Stimulated activated CD8-positive, alpha-beta memory T cell treated with anti-CD3 and anti-CD28 coated beads, Interleukin-7, amount 100 ng/mL, for 48 hours (primary cell): ENCODE measurements at places on chromosomes 7 and 10.

GRCh38 chr7:108454674-108455550 lies 1.3 kb downstream of the NRCAM start:
- peak; percentile 3 for DNase-seq

- peak; percentile 18 for DNase-seq
Measured at GRCh38 chr7:26667514-26668133, 196.8 kb downstream of the SKAP2 start.

- no peak for DNase-seq
Measured at GRCh38 chr10:83929399-83929798, 209.9 kb upstream of the GHITM start.

DNA sequence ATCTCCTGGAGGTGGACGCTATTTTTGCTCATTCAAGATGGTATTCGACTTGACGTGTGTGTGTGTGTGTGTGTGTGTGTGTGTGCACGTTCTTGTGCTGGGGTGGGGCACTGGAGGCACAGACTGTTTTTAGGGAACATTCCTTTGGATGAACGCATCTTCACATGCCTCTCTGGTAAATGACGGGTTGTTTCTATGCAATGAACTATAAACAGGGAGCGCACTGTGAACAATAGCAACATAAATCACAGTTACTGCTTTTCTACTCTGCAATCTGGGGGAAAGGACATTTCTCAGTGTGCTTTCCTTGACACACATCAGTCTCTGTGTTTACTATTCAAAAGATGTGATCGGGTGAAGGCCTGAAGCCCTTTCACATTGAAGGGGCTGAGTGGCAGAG lies 120.1 kb upstream of the PITRM1 start:
- no peak for DNase-seq

- no peak for DNase-seq
Measured at GRCh38 chr7:80722616-80723195, 84.3 kb downstream of the CD36 start.

GRCh38 chr10:74821501-74821900 lies 4.9 kb upstream of the KAT6B start:
- DNase-seq, result no peak

DNA sequence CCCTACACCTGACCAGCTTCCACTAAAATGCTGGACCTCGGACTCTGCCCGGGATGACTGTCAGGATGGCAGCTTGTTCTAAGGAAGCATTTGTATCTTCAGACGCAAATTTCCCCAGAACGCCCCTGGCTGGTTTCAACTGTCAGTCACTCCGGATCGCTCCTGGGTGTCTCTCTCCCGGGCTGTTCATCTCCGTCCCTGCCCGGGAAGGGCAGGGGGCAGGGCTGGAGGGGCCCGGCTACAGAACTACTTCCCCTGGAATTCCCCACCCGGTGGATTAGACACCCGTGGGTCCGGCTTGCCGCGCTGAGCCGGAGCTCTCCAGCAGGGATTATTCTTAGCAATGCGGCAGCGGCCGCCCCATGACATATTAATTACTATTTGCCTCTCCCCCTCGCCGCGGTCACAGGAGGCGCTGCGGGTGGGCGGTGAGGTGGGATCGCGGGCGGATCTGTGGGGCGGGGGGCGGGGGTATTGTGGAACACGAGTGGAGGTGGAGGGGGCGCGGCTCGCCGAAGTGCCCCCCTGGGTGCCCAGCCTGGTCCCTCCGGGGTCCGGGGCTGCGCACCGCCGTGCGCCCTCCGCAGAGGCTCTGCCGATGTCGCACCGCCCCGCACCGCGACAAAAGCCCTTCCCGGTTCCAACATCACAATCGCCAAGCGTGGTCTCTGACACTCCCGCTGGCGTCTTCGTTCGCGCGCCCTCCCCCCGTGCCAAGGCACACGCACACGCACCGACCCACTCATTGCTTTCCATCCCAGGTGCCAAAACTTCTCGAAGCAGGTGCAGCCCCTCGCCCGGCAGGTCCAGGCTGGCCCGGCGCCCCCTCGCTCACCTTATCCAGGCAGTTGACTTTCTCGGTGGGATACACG lies 276.1 kb upstream of the NEBL start:
- DNase-seq, result no peak

GRCh38 chr10:70615784-70616522 lies 13.4 kb upstream of the PRF1 start:
- DNase-seq, result no peak

DNA sequence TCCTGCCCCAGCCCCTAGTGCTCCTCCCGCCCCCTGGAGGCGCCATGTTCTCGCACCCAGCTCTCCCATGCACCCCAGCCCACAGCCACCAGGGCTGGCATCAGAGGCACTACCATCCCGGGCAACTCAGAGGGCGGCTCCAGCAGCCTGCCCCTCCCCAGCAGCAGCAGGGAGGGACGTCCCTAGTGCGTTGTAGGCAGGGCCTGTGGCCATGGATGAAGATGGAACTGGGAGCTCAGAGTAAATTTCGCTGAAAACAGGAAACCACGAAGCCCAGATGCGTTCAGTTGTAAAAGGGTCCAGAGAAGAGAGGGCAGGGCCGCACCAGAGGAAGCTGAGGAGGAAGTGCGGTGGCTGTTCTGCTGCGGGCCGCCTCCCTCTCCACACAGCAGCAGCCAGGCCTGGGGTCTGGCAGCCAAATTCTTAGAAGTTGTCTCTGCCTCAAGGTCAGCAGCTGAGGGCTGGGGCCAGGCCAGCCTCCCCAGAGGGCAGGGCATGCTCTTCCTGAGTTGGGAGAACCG lies 24.6 kb downstream of the VSIR start:
- DNase-seq, result peak; percentile 67

DNA sequence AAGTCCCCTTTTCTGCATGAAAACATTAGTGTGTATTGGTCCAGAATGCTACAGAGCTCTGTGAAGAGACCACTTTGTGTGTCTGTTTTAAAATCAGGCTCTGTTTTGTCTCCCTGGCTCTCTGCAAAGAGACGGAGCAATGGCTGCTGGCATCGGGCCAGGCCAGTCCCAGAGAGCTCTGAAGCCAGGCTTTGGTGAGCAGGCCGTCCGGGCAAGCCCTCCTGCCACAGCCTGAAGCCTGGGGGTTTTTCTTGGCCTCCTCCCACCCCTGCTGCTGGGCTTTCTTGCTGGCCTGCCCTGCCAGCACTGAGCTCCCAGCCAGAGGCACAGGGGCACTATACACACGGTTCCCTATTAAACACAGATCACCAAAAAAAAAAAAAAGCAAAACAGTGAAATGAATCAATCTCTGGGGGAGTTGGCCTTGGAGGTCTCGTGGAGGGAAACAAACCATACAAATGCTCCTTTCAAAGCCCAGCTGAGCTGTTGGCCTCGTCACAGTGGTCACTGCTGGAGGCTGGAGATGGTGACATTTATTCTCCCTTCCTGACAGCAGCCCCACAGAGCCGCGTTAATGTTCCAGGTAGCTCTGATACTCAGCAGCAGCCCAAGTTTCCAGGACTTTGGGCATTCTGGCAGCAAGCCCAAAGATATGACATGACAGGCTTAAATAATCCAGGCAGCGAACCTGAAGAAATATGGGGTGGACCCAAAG lies 237.2 kb downstream of the TCF7L2 start:
- no peak for DNase-seq

DNA sequence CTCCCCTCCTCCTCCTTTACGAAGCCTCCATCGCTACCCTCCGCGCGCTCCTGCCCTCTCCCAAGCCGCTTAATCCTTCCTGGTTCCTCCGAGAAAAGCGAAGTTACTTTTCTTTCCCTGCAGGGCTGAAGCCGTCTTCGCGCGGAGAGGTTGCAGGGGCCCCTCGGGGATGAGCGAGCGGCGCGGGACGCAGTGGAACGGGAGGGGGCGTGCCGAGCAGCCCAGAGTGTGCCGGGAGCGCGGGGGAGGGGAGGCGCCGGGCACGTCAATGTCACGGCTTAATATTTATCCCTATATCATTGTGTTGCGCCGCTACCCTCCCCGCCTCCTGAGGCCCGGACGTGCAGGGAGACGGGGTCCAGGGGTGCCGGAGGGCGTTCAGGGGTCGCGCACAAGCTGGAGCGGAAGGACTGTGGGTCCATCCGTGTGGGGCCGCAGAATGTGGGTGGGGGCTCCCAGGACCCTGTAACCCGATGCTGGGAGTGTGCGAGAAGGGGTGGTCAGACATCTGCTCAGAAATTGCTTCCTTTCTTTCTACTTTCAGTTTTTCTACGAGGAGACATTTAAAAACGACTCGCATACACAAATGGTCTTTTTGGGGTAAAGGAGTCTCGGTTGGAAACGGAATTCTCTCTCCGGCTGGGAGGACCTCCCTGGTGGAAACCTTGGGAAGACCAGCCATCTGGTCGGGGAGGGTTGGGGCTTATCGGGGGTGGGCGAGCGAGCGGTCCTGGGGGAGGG lies 2.4 kb downstream of the CDK6 start:
- DNase-seq, result peak; percentile 69

DNA sequence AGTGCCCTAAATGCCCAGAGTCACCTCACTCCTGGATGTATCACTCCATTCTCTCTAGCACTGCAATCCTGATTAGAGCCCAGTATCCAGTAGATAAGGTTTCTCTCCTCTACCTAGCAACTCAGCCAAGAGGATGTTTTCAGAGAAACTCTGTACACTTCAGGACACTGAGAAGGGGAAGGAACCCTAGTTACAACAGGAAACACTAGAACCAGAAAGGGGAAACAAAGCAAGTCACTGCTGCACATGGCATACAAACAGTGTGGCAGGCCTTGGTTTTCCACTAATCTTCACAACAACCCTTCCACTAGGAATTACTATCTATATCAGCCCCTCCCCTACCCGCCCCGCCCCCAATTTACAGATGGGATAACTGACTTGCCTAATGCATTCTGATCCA lies 1.6 kb downstream of the FAM204A start:
- no peak for DNase-seq

- DNase-seq, result no peak
Measured at GRCh38 chr10:110471566-110472139, 26.1 kb upstream of the DUSP5 start.

- DNase-seq, result no peak
Measured at GRCh38 chr7:42493436-42494198, 256.6 kb upstream of the GLI3 start.

DNA sequence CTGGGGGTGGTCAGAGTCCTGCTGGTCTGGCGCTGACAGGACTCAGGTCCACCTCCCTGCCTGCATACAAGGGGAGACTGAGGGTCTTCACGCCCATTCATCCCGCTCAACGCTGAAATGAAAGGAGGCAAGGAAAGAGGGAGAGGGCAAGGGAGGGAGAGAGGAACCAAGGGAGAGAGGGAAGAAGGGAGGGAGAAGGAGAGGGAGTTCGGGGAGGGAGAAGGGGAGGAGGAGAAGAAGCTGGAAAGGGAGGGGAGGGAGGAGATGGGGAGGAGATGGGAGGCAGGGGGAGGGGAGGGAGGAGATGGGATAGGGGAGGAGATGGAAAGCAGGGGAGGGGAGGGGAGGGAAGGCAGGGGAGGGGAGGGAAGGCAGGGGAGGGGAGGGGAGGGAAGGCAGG lies 69.4 kb upstream of the INPP5A start:
- DNase-seq, result no peak

- peak; percentile 51 for DNase-seq
Measured at GRCh38 chr10:3803927-3804741, 19.1 kb upstream of the KLF6 start.

DNA sequence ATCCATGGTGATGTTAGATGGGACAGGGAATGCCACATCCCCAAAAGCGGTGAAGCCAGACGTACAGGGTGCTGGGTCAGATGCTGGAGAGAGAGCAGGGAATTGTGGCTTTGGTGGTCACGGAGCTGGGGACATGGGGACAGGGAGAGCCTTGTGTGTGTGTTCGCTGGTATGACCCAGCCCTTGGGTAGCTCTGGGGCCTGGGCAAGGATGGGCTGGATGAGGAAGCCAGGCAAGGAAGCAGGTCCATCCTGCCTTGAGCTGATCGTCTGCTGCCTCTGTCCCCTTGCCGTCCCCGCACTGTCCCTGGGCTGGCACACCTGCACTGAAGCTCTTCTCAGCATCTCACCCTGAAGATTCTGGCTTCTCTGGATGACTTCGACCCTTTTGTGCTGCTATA lies 15.4 kb upstream of the CLDN4 start:
- DNase-seq, result no peak

GRCh38 chr7:36284456-36285090 lies 105.1 kb upstream of the ANLN start:
- DNase-seq, result no peak

- no peak for DNase-seq
Measured at GRCh38 chr7:67619175-67619574, 622.5 kb downstream of the TYW1 start.

DNA sequence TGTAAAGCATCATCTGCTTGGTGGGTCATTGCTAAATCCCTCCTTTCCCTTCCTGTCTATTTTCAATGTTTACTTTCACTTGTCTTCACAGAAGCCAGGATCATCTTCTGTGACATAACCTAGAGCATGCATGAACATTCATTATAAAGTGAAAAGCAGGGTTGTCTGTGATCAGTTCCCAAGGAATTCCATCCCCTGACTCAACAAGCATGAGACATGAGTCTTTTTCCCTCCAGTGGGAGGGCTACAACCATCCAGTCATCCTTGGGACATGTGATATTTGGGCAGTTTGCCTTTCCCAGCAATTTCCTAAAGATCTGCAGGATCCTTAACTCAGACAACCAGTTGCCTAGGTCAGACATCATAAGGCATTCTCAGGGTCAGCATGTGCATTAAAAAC lies 166.3 kb upstream of the TMEM196 start:
- DNase-seq, result no peak
